ENCODE measurements at places on chromosomes 16 and 17. TPM values are rescaled to one million over a fixed set of nuclear protein-coding genes. Genes with fewer than 3 reads are reported as not detected.
A peak's percentile ranks its signal among the peaks of the same experiment; 100 is the strongest.

- no peaks in the 10 kb centered on the region for H3K27me3 ChIP-seq
- DNase-seq: no peak
- H3K27ac ChIP-seq: no peak overlapping the region
- no peak overlapping the region for H3K4me3 ChIP-seq
Observed at GRCh38 chr17:60473788-60474187, 51.5 kb downstream of the CHCT1 start.

- H3K4me3 ChIP-seq: no peak overlapping the region
- H3K36me3 ChIP-seq: no peaks in the 10 kb centered on the region
- DNase-seq: no peak
- no peaks in the 10 kb centered on the region for H3K27me3 ChIP-seq
- H3K27ac ChIP-seq: no peak overlapping the region
Observed at GRCh38 chr17:32992321-32993033, 830 bp downstream of the SPACA3 start.

GRCh38 chr16:870856-871561 is 70.5 kb upstream of the GNG13 start:
- no peak overlapping the region for H3K4me3 ChIP-seq
- DNase-seq: no peak

DNA sequence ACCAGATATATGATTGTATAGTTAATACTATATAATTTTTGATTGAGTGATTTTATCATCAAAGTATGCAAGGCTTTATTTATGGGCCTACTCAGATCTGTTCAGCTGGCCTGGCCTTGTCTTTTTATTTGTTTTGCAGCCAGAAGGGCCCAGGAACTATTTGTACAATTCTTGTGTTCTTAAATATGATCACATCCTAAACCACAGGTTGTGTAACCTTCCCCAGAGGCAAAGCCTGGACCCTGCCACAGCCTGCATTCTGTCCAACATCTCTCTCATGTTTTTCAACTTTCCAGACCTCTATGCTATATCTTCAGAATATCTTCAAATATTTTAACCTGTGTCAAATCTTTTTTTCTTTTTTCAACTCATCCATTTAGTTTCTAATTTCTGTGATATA is 410.4 kb upstream of the MON1B start:
- DNase-seq: no peak
- H3K27ac ChIP-seq: no peak overlapping the region
- no peaks in the 10 kb centered on the region for H3K36me3 ChIP-seq
- no peaks in the 10 kb centered on the region for H3K4me1 ChIP-seq

The SLC35G6 gene
- total RNA-seq: not detected

DNA sequence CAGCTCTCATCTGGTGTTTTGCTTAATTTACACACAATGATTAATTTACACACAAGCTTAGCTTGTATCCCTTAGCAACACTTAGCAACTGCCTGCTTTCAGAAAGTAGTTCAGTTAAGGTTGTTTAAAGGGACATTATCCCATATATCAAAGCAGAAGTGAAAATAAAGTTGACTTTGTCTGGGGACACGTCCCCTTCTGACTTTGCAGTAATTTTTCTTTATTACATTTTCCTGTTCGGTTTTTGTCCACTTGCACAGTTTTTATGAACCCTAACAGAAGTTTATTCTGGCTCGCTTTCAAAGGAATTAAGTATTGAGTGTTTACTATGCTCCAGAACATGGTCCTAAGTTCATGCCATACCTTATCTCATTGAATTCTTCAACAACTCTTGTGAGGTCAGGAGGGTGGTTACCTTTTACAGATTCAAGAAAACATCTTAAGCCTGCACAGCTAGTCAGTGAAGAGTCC is 41.5 kb downstream of the ARHGAP44 start:
- no peak overlapping the region for H3K27ac ChIP-seq
- DNase-seq: no peak
- H3K27me3 ChIP-seq: no peaks in the 10 kb centered on the region
- no peaks in the 10 kb centered on the region for H3K36me3 ChIP-seq
- no peaks in the 10 kb centered on the region for H3K4me1 ChIP-seq
- H3K4me3 ChIP-seq: no peak overlapping the region

DNA sequence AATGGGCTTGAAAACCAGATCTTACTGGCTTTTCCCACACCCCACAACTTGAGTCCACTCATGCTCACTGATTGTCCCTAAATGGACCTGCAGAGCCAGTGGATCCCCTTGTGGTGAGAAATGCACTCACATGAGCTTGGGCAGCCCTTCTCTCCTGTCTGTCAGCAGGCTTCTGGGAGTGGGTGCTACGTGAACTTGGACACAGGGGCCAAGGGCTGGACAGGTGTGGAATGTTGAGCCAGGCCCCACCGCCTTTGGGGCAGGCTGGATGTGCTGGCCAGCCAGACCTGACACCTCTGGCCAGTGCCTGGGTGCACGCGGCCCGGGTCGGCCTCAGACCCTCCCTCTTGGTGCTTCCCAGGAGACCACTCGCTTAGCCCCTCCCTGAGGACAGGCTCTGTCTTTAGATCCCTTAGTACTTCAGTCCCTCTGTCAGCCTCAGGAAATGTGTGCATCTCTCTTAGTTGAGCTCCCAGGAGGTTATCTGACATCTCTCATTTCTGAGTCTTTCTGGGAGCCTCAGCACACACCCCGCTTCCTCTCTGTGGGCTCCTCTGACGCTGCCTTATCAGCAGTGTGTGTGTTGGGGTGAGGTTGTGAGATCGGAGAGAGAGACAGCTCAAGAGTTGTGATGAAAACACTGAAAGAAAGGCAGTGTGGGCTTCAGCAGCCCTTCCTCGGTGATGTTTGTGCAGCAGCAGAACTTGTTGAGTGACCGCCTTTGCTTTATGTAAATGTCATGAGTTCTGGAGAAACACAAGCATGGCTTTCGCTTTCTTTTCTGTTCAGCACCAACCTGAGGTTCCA is 117.0 kb downstream of the RAB11FIP4 start:
- H3K4me3 ChIP-seq: no peak overlapping the region
- no peaks in the 10 kb centered on the region for H3K4me1 ChIP-seq
- peak overlapping the region; percentile 64 for H3K27ac ChIP-seq
- DNase-seq: no peak
- no peaks in the 10 kb centered on the region for H3K27me3 ChIP-seq
- no peaks in the 10 kb centered on the region for H3K36me3 ChIP-seq

- peak overlapping the region; percentile 6 for H3K27ac ChIP-seq
- DNase-seq: no peak
- no peaks in the 10 kb centered on the region for H3K36me3 ChIP-seq
- no peaks in the 10 kb centered on the region for H3K4me1 ChIP-seq
- no peaks in the 10 kb centered on the region for H3K27me3 ChIP-seq
Observed at GRCh38 chr17:47200325-47200664, 8.9 kb upstream of the MYL4 start.

DNA sequence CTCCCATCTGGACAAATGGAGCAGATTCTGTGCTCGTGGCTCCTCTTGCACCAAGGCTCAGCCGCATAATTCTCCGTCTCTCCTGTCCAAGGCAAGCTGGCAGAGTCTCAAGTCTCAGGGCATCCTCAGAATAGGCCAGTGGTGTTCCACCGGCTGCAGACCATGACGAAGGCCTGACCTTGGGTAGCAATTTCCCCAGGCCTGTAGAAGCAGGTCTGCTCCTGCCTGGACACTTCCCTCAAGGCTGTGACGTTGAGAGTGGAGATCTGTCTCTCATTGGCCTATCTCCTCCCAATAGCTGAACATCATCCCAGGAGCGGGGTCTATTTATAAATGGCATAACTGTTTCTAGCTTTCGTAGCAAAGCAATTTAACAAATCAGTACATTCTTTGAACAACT is 33.3 kb upstream of the SRSF1 start:
- no peaks in the 10 kb centered on the region for H3K36me3 ChIP-seq
- no peak overlapping the region for H3K27ac ChIP-seq
- no peaks in the 10 kb centered on the region for H3K4me1 ChIP-seq

- no peak overlapping the region for H3K4me3 ChIP-seq
- H3K36me3 ChIP-seq: no peaks in the 10 kb centered on the region
- DNase-seq: peak; percentile 88
- no peaks in the 10 kb centered on the region for H3K4me1 ChIP-seq
- H3K27ac ChIP-seq: peak overlapping the region; percentile 69
- no peaks in the 10 kb centered on the region for H3K27me3 ChIP-seq
Observed at GRCh38 chr16:66247516-66248481, 118.7 kb upstream of the CDH5 start.

GRCh38 chr17:73013816-73014663 is 78.4 kb downstream of the SLC39A11 start:
- no peak for DNase-seq
- no peak overlapping the region for H3K4me3 ChIP-seq
- no peaks in the 10 kb centered on the region for H3K4me1 ChIP-seq
- no peaks in the 10 kb centered on the region for H3K27me3 ChIP-seq

GRCh38 chr16:19694989-19695388 is 23.0 kb downstream of the KNOP1 start:
- DNase-seq: no peak
- H3K36me3 ChIP-seq: peaks cover 10% of the 10 kb centered on the region
- no peak overlapping the region for H3K4me3 ChIP-seq
- no peaks in the 10 kb centered on the region for H3K27me3 ChIP-seq

The SLFN5 gene
- total RNA-seq: 12.9 TPM

- peak overlapping the region; percentile 55 for H3K27ac ChIP-seq
- H3K27me3 ChIP-seq: no peaks in the 10 kb centered on the region
- no peak overlapping the region for H3K4me3 ChIP-seq
- H3K4me1 ChIP-seq: no peaks in the 10 kb centered on the region
Observed at GRCh38 chr17:77490361-77491183, 349.8 kb downstream of the SEC14L1 start.

DNA sequence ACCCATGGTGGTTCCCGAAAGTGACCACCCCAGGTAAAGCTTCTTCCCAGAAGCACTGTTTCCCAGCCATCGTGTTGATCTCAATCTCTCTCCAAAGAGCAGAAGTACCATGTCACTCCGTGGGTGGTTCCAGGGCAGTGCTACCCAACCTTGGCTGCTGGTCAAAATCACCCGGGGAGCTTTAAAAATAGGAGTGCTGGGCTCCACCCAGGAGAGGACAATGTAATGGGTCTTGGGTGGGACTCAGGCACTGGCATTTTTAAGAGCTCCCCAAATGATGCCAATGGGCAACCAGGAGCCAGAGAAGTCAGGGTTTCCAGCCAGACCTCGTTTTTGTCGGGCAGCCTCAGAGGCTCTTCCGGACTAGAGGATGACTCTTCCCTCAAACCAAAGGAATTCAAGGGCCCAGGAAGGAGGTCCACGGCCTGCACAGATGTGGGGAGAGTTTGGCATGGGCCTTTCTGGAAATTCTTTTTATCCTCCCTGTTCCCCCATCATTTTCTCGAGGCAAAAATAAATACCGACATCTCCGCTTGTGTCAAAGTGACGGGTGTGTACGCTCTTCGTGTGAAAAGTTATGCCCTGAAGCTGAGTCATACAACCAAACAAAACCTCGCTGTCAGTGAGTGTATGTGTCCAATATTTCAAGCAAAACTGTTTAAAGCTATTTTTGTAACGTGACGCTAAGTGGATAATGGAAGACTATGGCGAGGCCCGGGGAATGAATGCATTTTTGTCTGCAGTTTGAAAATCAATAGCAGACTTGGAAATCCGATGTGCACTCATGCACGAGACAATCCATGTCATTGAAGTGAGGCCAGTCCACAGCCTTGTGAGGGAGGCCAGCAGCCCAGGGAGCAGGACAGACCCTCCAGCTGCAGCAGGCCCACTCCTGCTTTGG is 364.1 kb downstream of the FOXL1 start:
- H3K27ac ChIP-seq: no peak overlapping the region
- no peaks in the 10 kb centered on the region for H3K27me3 ChIP-seq
- H3K4me3 ChIP-seq: no peak overlapping the region
- no peak for DNase-seq

The ST3GAL2 gene
- 16.9 TPM for total RNA-seq

The HSF4 gene
- total RNA-seq: 157 TPM

DNA sequence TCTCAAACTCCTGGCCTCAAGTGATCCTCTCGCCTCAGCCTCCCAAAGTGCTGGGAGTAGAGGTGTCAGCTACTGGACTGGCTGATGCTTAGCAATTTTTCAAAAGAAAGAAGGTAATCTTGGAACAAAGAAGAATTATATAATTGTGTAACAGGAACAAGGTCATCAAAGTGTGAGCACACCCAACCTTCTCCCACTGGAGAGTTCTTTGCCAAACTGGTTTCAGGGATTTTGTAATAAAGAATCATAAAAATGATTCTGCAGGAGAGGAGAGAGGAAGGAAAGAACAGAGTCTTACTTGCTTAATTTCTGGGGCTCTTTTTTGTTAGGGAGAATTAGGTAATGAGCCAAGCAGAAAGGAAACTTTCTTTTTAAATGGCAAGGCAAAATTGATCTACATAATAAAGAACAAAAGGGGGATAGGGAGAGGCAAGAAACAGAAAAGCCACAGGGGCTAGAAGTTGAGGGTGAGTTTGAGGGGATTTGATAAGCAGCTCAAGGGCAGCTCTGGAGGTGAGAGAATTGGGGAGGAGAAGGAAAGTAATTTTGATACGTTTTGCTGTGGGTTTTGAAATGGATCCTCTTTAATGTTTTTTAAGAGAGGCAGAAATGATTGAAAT is 21.3 kb downstream of the CHD9NB start:
- H3K27ac ChIP-seq: no peak overlapping the region
- no peaks in the 10 kb centered on the region for H3K4me1 ChIP-seq
- no peak overlapping the region for H3K4me3 ChIP-seq
- H3K36me3 ChIP-seq: no peaks in the 10 kb centered on the region
- no peaks in the 10 kb centered on the region for H3K27me3 ChIP-seq

The RNF43 gene
- total RNA-seq: 5.5 TPM

DNA sequence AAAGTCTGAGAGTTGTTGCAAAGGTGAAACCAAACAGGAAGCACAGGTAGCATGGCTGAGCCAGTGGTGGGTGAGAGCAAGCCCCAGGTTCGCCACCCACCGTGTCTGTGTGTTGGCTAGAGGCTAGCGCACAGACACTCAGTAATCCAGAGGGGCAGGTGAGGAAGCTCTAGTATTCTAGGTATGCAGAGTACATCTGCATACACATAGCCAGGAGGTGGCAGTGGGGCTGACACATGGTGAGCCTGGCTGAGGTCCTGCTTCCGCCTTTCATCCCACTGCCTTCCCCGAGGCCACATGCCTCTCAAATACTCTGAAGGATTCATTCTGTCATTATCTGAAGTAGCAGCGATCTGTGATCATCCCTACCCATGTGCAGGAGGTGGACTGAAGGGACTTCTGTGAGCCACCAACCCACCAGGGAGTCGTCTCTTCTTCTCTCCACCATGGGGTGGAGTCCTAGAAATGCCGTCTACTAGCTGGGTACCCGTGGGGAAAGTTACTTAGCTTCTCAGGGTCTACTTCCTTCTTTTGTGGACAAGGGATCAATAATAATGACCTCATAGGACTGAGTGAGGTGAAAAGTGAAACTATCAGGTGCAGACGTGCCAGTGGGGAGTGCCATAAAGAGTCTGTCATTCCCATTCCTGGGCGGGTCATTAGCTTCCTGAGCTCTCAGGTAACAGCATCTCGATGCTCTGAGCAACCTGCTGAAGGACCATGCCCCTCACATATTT is 36.0 kb upstream of the ICAM2 start:
- no peak for DNase-seq
- no peaks in the 10 kb centered on the region for H3K4me1 ChIP-seq
- H3K4me3 ChIP-seq: no peak overlapping the region
- H3K36me3 ChIP-seq: peaks cover 52% of the 10 kb centered on the region
- no peak overlapping the region for H3K27ac ChIP-seq

The PRKCB gene
- total RNA-seq: 0.93 TPM

DNA sequence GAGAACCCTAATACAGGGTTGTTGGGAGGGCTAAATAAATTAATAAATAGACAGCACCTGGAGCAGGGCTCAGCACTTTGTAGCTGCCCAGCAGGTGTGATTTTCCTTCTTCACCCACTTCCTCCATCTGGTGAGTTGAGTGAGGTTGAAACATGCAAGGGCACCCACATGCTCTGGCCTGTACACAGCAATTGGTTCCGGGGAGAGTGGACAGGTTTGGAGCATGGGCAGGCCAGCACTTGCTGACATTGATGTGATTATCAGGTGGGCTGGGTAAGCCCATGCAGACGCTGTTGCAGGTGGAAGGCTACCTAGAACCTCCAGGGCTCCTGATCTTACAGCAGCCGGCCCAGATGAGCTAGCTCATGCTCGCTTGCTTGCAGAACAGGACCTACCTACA is 1.3 kb upstream of the MRTFB start:
- H3K4me1 ChIP-seq: peaks cover 19% of the 10 kb centered on the region
- H3K36me3 ChIP-seq: no peaks in the 10 kb centered on the region
- H3K27me3 ChIP-seq: no peaks in the 10 kb centered on the region
- DNase-seq: no peak
